ENCODE measurements at places on chromosomes 2 and 18.

- no peak for DNase-seq
Observed at GRCh38 chr18:47719096-47719780, 211.2 kb downstream of the SMAD2 start.

- DNase-seq, result no peak
Observed at GRCh38 chr18:79071503-79072210, 2.5 kb downstream of the ATP9B start.

- DNase-seq, result no peak
Observed at GRCh38 chr18:73848656-73849055, 299.0 kb downstream of the FBXO15 start.

DNA sequence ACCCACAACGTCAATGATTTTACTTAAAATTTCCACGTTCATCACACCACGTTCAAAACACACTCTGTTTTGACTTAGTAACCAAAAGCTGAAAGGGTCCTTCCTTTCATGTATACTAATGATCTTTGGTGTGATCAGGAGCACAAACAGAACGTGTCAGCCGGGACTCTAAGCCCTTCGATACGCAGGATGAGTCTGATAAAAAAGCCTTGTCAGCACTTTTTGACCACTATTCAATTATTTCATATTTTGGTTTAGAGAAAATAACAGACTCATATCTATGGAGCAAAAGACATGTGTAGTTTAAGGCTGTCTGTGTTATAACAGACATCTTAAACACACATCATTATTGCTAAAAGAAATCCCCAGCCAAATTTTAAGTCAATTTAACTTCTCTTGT, 345.3 kb downstream of the ZNF516 start:
- no peak for DNase-seq

GRCh38 chr2:45388541-45389100, 222.4 kb downstream of the SRBD1 start:
- DNase-seq, result no peak

DNA sequence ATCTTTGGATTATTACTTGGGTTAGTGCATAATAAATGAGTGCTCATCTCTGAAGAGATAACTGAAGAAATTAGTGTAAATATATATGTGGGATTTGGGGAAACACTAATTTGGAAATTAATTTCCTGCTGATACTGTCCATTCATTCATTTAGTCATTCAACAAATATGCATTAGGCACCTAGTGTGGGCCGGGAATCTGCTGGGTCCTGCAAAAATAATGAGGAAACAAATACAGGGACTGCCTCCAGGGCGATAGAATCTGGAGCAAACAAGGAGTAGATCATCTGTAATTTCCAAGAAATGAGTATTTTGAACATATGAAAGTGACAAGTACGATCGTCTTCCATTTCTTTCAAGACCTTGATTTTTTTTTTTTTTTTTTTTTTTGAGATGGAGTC, 203.7 kb upstream of the LYPD1 start:
- DNase-seq, result no peak

Measured in activated CD4-positive, alpha-beta T cell treated with anti-CD3 and anti-CD28 coated beads for 24 hours (primary cell).